Posterior cingulate gyrus (tissue), 11 donors: ENCODE measurements at places on chromosomes 6 and 20.

- DNase-seq = no peak
These were observed 1.6 kb downstream of the PSMA7 start for GRCh38 chr20:62141397-62142251.

DNA sequence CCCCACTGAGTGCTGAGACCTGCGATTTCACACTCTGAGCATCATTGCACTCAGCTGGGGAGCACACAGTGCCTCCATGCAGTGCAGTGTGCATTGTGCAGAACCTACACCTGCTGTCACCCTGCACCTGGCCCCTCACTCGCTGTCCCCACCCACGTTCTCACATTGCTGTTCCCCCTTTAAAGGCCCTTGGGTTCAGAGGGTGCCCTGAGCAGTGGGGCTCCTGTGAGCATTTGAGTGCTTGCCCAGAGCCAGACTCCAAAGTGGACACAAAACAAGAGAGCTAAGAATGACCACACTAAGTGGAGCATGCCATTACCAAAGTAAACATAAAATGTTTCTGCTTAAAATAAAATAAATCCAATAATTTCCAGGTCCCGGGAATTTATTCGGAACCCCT is 131.0 kb upstream of the CST7 start:
- no peak for DNase-seq

GRCh38 chr6:167412506-167412905 is 87.6 kb downstream of the TTLL2 start:
- no peak for DNase-seq

DNA sequence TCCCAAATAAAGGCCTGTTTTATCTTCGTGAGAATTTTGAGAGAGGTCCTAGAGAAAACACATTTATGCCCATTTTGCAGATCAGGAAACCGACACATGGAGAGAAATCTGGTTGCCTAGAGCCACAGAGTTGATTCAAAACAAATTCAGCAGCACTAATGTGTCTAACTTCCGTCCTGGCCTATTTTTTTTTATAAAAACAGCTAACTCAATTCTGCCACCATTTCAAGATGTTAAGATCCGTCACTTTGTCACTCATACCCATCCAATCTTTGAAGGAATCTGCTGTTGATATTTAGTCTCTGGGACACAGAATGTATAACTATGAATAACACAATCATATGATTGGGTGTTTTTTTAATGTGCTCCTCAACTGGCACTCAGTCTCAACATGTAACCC is 611.1 kb upstream of the ARID1B start:
- no peak for DNase-seq
